ENCODE measurements at places on chromosomes 7 and 10.

- DNase-seq = no peak
These were observed 25.5 kb downstream of the FGFBP3 start for GRCh38 chr10:91883549-91884444.

DNA sequence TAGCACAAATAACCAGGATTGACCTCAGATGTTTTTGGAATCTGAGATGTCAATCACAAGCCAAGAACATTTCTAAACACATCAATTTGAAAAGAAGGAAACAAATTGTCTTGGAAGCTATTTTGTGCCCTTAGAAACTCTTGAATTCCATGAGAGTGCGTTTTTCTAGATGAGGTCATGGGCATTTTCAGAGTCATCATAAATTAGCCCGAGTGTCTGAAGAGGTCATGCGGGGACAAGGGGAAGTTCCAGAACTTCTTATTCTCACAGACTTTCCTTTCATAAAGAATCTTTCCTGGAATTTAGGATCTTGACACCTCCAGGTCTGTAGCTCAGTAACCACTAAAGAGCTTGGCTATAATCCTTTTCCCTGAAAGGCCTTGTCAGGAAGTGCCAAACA lies 28.2 kb downstream of the IL2RA start:
- no peak for DNase-seq

DNA sequence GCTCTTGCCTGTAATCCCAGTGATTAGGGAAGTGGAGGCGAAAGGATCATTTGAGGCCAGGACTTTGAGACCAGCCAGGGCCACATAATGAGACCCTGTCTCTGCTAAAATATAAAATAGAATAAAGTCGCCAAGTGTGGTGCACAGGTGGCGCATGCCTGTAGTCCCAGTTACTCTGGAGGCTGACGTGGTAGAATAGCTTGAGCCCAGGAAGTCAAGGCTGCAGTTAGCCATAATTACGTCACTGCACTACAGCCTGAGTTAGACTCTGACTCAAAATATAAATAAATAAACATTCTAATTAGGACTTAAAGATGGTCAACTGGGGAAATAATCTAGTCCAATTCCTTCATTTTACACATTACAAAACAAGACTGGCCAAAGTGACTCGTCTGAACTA lies 768 bp downstream of the CHCHD2 start:
- peak; percentile 29 for DNase-seq

GRCh38 chr10:6755781-6756460 lies 175.8 kb upstream of the PRKCQ start:
- DNase-seq = no peak

GRCh38 chr10:20673175-20673574 lies 223.9 kb downstream of the NEBL start:
- DNase-seq = no peak

GRCh38 chr7:126656165-126656564 lies 596.6 kb downstream of the GRM8 start:
- DNase-seq = no peak

- no peak for DNase-seq
These were observed 581.2 kb downstream of the SUGCT start for GRCh38 chr7:40716052-40716451.

- no peak for DNase-seq
These were observed 179.4 kb upstream of the INHBA start for GRCh38 chr7:41882256-41882655.

- DNase-seq = no peak
These were observed 15.3 kb downstream of the LIPA start for GRCh38 chr10:89236226-89236797.

DNA sequence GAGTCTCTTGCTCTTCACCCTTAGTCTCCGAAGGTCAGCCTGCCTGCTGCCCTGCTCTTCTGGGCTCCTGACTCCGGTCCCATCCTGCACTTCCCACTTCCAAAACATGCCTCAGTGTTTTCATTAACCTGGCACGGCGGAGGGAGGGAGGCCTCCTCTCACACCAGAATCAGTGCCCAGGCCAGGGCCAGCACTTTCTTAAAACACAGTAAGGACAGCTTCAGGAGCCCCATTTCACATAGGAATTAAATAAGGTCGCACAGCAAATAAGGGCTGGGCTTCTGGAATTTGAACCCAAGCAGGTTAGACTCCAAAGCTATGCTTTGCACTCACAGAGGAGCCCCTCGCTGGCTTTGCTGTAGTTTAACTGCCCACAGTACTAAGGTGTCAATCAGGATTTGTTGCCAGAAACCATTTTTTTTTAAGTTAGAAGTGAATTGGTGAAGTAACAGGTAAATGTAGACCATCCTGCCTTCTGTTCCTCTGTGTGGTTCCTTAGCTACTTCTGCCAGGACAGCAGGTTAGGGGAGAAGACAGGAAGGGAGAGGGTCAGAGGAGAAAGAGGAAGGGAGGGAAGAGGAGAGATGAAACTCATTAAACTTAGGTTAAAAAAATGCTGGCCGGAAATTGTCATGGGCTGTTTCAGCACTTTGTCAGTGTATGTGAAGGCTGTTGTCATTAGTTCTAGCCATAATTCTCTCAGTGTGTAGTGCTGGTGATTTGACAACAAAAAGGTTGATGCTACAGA lies 1.1 kb downstream of the RASSF4 start:
- no peak for DNase-seq

DNA sequence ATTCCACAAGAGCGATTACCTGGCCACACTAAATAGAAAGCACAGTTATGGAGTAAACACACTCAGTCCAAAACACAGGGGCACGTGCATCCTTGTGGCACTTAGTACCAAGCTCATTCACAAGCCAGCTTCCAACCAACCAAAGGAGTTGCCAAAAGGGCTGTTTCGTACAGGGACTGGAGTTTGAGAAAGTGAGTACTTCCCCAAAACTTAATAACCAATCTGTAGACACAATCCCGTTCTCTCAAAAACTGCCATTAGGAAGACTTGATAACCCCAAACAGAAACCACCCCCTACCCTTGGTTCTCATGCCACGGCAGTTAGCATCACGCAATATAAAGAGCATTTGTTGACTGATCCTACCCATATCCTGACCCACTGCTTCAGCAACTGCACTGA lies 166.2 kb upstream of the ASAH2 start:
- no peak for DNase-seq

DNA sequence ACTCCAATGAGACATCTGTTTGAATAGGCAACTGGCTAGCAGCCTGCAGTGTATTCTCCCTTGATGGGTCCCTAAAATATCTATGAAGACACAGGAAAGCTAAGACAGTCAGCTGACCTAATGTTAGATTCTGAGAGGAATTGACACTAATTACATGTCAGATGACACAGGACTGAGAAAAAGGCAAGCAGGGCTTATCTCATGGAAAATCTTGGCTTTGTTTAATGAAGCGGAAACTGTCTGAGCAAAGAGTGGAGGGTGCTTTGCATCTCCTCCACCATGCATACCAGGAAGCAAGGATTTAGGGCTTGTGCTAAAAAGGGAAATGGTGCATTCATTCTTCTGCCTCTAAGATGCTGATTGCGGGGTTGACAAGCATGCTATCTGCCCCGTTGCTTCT lies 135.5 kb upstream of the GLI3 start:
- DNase-seq = no peak

- DNase-seq = no peak
These were observed 106.1 kb downstream of the ICA1 start for GRCh38 chr7:8155836-8156235.

- no peak for DNase-seq
These were observed 208.6 kb upstream of the GALNT17 start for GRCh38 chr7:70923181-70923845.

DNA sequence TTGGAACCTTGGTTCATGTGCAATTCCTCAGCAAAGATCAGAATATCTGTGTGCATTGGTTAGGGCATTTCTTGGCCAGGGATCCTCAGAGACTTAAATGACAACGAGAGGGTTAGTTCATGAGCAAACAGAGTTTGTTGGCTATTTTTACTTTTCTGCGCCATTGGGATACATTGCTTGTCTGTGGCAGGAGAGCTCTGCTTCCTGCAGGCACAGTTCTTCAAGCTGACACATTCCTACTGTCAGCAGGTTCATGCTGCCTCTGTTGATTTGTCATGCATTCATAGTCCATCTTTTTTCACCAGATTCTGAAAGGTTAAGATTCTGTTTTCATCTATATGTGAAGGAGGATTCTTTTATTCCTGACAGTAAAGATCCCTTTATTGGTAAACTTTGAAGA lies 139.4 kb downstream of the TMEM178B start:
- no peak for DNase-seq

DNA sequence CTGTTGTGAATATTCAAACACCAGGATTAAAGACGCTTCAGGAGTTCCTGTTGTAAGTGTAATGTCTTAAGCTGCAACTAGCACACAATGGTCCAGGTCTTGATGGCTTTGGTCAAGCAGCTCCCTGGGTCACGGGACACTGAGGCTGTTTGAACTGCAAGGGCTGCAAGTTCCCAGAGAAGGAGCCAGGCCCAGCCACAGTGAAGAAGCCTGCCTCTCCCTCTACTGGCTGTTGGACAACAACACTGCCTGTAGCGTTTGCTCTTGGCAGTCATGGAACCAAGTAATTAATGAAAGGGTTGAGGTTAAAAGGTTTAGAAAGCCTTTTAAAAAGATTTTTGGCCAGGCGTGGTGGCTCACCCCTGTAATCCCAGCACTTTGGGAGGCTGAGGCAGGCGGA lies 31.9 kb upstream of the GUSB start:
- no peak for DNase-seq

- DNase-seq = peak; percentile 7
These were observed 20.2 kb upstream of the FHIP2A start for GRCh38 chr10:114801411-114801813.

- DNase-seq = no peak
These were observed 18.9 kb downstream of the EXOC6 start for GRCh38 chr10:92867235-92867634.

DNA sequence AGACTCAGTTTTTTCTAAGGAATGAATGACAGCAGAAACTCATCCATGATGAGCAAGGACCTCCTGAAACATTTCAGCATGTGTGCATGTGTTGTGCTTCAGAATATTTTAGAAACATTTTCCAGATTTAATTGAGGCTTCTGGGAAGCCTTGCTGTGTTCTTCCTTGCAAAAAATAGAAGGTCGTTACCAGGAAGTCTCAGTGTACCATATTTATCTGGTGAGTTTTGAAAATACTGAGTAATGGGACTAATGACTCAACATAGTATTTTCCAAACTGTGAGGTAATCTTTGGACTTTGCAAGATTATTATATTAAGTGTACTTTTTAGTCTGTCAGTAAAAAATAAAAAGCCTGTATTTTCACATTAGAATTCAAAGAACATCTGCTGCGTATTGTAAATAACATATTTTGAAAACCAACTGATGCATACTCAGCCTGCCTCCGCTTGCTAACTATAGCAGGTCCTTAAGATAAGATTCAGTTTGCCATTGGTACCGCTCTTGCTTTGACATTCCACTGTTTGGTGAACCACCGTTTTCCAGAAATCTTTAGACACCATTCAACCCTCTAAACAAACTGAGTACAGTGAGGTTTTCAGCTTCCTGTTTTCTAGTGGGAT lies 739.6 kb upstream of the GALNT17 start:
- no peak for DNase-seq

DNA sequence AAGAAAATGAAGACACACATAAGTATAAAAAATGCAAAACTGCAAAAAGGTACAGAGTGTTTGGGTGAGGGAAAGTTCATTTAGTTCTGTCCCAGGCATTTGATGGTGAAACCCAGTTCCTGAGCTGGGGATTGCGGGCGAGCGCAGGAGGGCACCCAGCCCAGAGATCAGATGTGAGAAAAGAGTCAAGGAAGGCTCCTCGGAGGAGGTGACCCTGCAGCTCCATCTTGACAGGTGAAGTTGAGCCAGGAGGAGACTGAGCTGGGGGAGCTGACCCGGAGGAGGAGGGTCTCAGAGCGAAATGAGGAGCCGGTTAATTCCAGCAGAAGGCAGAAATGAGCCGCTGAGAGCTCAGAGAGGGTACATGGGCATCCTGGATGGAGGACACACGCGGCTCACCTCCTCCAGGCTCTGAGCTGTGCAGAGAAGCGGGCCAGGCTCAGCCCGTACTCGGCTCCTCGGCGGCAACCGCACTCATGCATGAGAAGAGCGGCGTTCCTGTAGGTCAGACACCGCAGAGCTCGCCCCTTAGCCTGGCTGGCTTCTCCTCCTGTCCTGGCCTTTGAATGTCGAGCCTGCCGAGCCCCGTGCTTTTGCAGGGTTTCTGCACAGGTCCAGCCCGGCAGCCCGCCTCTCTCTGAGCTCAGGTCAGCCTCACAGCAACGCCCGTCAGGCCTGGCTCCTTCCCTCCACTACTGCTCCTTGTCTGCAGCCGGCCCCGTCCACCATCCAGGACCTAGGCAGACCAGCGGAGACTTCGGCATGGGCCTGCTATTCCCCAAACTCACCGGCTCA lies 9.5 kb upstream of the RAMP3 start:
- no peak for DNase-seq

GRCh38 chr7:79837915-79838314 lies 296.7 kb upstream of the GNAI1 start:
- DNase-seq = no peak

DNA sequence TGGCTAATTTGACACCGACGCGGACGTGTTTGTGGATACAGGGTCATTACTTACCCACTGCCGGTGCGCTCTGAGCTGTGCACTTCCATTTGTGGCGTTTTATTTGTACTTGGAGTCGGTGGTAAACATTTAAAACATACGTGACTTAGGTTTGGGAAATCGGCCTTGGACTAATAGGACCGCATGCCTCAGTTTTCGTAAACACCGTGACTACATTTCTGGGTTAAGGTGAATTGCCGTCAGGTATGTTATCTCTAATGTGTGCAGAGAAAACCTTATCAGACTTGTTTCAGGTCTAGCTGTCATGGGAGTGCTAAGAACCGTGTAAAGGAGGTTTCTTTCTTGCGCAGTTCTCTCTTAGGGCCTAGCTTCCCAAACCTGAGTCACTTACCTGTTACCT lies 51.7 kb upstream of the NCF1 start:
- no peak for DNase-seq

DNA sequence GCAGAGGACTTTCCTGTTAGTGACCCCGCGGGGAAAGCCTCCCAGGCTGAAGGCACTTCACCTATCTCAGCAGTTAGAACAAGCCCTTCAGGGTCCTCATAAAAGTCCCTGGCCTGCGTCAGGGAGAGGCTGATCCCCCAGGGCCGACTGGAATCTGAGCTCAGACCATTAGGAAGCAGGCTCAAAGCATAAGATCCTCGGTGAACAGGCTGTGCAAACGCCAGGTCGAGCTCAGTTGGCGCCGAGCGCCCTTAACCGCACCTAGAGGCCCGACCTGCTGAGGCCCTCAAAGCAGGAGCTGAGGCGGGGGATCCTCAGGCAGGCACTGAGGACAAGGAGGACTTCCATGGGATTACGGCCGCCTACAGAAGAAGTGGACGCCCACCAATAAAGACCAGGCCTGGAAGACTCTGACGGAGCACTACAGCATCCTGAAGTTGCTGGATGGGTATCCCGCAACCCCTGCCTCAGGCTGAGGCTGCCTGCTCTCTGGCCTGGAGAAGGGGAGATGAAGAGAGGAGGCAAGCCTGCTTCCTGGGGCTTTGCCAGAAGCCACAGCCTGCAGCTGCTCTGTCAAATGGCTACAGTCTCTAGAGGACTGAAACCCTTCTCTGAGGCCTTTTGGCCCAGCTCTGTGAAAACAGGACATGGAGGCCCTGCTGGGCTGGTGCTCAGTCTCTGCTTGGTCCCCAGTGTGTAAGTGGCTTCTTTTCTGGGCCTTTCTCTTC lies 29.9 kb downstream of the LIPJ start:
- DNase-seq = no peak
